ENCODE measurements at places on chromosomes 5 and 9.
A peak's percentile ranks its signal among the peaks of the same experiment; 100 is the strongest.

GRCh38 chr5:156340893-156341292 lies 13.9 kb downstream of the SGCD start:
- DNase-seq, result no peak

GRCh38 chr5:62791059-62791458 lies 212.4 kb downstream of the LRRC70 start:
- peak; percentile 13 for DNase-seq

DNA sequence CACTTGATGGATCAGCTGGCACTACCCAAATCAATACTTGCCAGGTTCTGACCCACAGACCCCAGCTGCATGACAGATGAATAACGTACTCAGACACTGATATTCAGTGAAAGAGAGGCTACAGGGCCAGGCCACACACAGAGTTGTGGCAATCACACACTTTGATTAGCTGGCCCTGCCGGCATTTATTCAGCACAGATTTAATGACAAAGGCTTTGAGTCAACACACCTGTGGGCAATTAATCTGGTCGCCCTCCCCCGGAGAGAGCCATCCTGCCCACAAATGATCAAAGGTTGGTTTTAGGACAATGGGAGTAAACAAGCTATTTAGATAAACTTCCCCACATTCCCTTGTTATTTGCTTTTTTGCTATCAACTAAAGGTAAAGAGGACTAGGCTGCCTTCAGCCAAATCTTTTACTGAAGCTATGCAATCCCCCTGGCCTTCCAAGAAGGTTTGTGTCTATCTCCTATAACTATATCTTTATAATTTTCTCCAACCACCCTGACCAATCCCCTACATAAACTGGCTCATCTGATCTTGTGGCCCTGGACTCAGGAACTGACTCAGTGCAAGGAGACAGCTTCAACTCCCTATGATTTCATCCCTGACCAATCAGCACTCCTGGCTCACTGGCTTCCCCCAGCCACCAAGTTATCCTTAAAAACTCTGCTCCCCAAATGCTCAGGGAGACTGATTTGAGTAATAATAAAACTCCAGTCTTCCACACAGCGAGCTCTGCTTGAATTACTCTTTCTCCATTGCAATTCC lies 12.7 kb upstream of the TRIM32 start:
- DNase-seq, result no peak

DNA sequence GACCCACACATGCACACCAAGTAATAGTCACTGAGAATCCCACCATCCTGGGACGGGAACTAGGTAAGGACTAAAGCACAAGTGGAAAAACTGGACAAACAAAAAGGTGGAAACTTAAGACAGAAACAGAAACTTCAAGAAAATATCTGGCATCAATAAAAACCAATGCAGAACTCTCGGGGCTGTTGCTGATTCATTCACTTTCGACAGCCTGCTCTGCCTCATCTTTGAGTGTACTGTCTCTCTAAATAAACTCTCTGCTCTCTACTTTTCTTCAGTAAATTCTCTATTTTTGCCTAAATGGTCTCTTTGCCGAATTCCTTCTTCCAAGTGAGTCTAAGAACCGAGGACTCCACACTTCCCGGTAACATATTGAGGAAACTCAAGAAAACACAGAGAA lies 116.9 kb downstream of the CDH9 start:
- no peak for DNase-seq

- DNase-seq, result no peak
Measured at GRCh38 chr5:117805058-117805457, 1183.3 kb downstream of the DTWD2 start.

- DNase-seq, result no peak
Measured at GRCh38 chr5:139761501-139761900, 34.1 kb upstream of the PSD2 start.

GRCh38 chr9:126676102-126676684 lies 62.5 kb downstream of the LMX1B start:
- no peak for DNase-seq

GRCh38 chr5:150589862-150590601 lies 50.4 kb upstream of the SYNPO start:
- peak; percentile 43 for DNase-seq

DNA sequence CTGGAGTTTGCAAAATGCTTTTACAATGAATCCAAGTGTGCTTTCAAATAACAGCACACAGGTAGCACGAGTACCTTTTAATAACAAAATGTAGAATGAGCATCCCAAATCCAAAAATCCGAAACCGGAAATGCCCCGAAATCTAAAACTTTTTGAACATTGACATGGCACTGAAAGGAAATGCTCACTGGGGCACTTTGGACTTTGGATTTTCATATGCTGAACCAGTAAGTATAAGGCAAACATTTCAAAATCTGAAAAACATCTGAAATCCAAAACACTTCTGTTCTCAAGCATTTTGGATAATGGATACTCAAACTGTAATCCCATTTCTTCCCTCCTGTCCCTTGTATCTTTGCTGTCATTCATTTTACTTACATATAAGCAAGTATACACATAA lies 50.1 kb downstream of the GCNT4 start:
- no peak for DNase-seq

DNA sequence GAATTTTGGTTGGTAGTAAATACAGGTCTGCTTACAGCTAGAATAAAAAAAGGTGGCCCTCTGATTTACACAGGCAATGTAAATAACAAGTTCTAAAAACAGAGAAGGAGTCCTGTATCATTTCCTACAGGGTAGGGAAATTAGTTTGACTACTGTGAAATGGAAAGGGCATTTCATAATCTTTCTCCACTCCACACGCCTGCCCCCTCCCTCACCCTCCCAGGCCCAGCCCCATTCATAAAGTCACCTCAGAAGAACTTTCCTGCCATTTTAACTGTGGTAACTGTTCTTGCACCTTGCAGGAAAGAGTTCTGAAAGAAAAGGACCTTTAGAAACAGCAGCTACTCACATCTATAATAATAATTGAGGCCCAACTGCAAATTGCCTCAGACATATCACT lies 69.7 kb downstream of the MEF2C start:
- no peak for DNase-seq

GRCh38 chr9:133861086-133861485 lies 122.9 kb upstream of the SARDH start:
- DNase-seq, result no peak

DNA sequence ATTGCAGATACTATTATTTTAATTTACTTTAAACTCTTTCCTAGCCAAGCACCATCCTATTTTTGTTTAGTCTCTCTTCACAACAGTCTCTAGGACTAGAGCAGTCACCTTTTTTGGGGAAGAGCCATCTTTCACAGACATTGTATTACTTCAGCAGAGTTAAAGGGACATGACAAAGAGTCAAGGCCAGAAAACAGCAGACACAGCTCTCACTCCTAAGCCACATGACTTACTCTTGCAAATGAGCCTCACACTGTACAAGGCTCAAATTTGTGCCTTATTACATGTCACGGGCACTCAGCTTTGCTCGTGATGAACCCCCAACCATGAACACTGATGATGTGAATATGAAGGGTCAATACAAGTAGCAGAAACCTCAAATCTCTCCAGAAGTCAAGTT lies 104.3 kb downstream of the ZNF608 start:
- no peak for DNase-seq

GRCh38 chr5:94184870-94185269 lies 433.5 kb downstream of the KIAA0825 start:
- DNase-seq, result no peak

DNA sequence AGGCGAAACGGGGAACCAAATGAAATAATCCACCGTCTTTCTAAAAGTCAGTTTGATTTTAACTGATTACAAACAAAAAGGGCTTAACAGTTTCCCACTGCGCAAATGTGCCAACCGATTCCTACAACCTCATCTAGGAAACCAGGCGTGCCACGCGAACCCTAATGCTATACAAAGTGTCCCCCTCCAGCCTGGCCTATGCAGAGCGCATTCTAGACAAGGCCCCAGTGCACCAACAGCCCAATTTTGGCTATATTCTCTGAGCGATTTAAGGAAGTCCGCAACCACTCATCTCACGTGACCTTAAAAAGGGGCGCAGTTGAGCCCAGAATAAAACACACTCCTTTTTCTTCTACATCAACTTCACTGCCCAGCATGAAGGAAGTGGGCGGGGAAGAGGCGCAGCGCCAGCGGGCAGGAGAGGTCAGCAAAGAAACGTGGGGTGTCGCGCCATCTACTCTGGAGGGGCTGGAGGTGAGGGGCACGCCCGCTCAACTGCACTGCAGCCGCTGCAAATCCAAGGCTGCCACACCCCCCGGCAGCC lies 779 bp downstream of the FAM13B start:
- peak; percentile 64 for DNase-seq

Data from SW480 (cell line).